Stimulated activated CD8-positive, alpha-beta memory T cell treated with anti-CD3 and anti-CD28 coated beads, Interleukin-7, amount 100 ng/mL, for 4 hours (primary cell): ENCODE measurements at places on chromosomes 5 and 9.

- no peak for DNase-seq
Observed at GRCh38 chr9:87322840-87323635, 174.6 kb upstream of the DAPK1 start.

DNA sequence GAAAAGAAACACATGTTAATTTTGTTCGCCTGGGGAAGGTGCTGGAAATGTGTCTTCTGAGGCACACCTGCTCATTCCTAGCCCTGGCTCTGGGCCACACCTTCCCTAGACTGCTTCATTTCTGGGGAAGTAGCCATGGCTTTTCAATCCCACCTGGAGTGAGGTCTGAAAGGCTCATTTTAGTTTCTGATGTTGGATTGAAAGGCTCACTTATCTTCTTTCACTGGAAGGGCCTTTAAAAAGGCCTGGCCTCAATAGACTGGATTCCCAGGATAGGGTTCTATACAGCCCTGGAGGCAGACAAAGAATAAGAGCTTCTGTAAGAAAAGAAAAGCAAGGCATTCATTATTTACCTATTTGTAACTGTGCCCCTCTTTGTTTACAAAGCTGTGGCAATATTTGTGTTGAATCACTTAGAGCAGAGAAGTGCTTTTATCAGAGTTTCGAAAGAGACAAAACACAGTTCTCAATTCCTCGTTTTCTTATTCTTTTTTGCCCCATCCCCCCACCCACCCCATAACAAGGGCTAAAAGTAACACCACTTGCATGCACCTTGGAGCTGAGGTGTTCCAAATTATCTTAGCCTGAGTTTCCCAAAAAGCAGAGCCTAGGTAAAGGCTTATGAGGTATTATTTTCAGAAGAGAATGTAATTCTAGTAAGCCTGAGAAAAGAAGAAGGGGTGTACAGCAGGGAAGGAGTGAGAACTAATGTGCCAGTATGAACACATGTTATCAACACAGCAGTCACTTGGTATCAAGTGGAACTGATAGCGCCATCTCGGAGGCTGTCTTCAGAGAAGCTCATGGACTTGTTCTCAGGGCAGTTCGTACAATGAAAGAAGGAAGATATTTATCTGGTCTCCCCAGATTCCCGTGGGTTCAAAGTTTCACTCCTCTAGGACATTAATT, 413.1 kb downstream of the KCTD16 start:
- DNase-seq = no peak

GRCh38 chr5:6730407-6730806, 17.2 kb downstream of the TENT4A start:
- DNase-seq = no peak

DNA sequence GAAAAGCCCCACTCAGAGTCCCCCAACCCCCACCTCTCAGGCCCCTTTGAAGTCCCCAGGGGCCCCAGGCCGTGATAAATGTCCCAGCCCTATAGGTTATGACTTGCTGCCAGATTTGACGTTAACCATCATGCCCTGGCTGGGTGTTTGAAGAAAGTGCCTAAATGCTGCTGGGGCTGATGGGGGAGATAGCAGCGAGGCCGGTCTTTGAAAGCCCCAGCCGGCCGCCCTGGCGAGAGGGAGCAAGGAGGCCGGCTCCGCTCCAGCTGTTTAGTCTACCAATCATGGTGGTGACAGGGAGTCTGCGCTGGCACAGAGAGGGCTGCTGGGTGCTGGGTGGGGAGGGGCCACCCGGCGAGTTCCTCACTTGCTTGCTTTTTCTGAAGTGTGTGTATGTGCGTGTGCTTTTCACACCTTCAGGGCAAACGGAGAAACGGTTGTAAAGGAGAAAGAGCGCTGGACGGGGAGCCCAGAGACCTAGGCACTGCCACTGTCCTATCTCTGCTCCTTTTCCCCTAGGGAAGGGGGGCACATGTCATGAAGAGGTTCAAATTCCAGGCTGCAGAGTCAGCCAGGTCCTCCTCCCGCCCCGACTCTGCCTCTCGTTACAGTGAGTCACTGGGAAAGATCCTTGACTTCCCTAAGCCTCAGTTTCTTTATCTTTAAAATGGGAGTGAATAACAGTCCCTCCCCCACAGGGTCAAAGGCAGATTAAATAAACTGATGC, 126.1 kb upstream of the HAND1 start:
- DNase-seq = no peak

- DNase-seq = no peak
Observed at GRCh38 chr9:114224247-114224610, 68.9 kb downstream of the COL27A1 start.

- DNase-seq = no peak
Observed at GRCh38 chr5:80057921-80058320, 22.8 kb downstream of the THBS4 start.

GRCh38 chr5:178461004-178461730, 129.0 kb downstream of the COL23A1 start:
- no peak for DNase-seq
